Uterus (tissue), 4 donors: ENCODE measurements at places on chromosomes 5 and 9.

DNA sequence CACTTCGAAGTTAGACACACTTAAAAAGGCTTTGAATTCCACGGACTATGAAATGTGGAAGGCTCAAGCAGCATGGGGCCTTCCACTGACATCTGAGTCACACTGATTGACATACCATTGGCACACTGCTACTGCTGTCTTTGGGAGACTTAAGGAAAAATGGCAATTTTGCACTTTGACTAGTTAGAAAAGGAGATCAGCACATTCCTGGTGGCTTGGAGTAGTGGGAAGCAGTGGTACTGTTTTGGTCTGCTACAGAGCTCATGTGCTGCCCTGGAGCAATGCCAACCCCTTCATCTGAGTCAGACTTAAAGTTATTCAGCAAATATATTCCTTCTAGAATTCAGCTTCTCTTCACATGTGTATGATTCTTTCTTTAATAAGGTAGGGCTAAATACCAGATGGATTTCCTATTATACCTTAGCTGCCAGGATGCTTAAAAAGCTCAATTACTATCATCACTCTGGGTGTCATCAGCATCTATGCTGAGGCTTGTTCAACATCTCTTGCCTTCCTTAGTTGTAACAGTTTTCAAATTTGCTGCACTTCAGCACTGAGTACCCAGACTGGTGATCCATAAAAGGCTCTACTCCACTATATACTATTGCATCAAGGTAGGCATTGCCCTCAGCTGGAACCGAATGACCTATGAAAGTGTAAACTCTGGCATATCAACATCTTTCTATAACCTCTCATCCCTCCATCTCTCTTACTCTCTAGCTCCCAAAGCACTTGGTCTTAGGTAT is 42.3 kb upstream of the MOCS2 start:
- DNase-seq, result no peak

- DNase-seq, result no peak
Measured at GRCh38 chr5:117143406-117143805, 568.8 kb upstream of the SEMA6A start.

DNA sequence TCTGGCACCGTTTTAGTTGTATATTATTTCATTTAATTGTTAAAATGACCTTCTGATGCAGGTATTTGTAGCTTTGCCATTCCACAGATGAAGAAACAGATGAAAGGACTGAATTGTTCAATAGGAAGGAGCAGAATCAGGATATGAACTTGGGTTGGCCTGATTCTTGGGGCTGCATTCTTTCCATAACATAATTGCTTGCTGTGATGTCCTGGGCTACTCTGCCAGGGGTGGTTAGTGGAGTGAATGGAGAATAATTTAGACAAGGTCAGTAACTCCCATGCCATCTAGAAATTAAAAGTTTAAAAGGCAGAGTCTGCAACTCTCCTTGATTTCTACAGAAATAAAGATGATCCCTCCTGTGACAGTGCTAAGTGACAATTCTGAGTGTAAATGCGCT is 15.9 kb downstream of the TLR4 start:
- no peak for DNase-seq

GRCh38 chr5:33482335-33482734 is 41.6 kb downstream of the TARS1 start:
- no peak for DNase-seq

GRCh38 chr9:40914772-40915659 is 213.5 kb downstream of the FOXD4L6 start:
- DNase-seq, result no peak

- DNase-seq, result no peak
Measured at GRCh38 chr9:27566118-27566517, 7.2 kb downstream of the C9orf72 start.

DNA sequence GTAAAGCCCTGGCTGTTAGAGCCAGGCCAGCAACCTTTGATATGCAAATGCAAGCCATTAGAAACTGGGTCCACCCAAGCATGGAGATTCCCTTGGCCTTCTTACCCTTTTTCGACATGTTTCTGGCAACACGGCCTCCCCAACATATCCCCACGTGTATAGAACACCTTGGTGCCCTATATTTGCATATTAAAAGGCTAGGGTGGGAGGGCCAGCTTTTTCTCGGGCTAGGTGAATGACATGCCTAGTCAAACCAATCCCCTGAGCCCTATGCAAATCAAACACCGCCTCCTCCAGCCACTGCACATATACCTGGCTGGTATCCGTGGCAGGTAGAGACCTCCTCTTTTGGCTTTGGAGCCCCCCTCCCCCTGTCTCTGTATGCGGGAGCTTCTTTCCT is 55.6 kb upstream of the ZFR start:
- DNase-seq, result no peak

DNA sequence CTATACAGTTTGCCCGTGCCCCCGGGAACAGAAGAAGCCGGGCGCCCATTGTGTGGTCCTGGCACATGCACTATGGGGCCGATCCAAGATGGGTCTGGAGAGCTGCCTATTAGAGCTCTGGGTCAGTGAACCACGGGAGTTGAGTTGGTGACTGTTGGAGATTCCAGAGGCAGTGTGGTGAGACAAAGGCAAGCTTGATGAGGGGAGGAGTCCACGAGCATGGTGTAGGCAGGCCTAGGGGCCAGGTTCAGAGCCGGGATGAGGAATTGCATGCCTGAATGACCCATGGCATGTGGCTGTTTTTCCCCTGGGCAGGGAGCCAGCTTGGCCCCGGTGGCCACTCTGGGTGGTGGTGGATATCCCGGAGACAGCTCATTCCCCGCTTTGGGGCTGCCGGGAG is 84.4 kb upstream of the STC2 start:
- DNase-seq, result no peak

- no peak for DNase-seq
Measured at GRCh38 chr5:76021936-76022584, 61.1 kb upstream of the SV2C start.

GRCh38 chr5:103862398-103862797 is 299.8 kb upstream of the NUDT12 start:
- DNase-seq, result no peak

DNA sequence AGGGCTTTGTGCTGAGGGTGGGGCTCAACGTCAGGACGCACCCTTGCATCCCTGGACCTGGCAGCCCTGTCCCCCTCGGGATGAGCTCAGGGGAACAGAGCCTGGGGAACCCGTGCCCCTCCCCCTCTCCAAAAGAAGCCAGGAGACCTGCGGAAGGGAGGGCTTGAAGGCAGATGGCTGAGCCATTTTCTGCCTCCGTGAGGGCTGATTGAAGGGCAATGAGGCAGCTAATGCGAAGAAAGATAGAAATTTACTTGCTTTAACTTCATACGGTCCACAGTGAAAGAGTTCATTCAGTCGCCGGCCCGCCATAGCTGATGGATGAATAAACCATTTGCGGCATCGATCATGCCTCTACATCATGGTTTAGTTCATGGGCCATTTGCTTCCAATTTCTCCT is 28.8 kb downstream of the ASS1 start:
- DNase-seq, result no peak

GRCh38 chr5:93184041-93184440 is 397.0 kb downstream of the NR2F1-AS1 start:
- DNase-seq, result no peak

GRCh38 chr9:129310666-129311350 is 132.7 kb upstream of the IER5L start:
- DNase-seq, result no peak

GRCh38 chr5:129696636-129697035 is 51.3 kb upstream of the MINAR2 start:
- DNase-seq, result no peak

GRCh38 chr9:134358026-134358661 is 31.9 kb downstream of the RXRA start:
- no peak for DNase-seq

- no peak for DNase-seq
Measured at GRCh38 chr9:91784673-91785446, 165.2 kb downstream of the ROR2 start.

- no peak for DNase-seq
Measured at GRCh38 chr9:114580609-114581193, 6.9 kb upstream of the ATP6V1G1 start.

GRCh38 chr5:170355601-170356098 is 33.5 kb downstream of the KCNMB1 start:
- DNase-seq, result no peak

DNA sequence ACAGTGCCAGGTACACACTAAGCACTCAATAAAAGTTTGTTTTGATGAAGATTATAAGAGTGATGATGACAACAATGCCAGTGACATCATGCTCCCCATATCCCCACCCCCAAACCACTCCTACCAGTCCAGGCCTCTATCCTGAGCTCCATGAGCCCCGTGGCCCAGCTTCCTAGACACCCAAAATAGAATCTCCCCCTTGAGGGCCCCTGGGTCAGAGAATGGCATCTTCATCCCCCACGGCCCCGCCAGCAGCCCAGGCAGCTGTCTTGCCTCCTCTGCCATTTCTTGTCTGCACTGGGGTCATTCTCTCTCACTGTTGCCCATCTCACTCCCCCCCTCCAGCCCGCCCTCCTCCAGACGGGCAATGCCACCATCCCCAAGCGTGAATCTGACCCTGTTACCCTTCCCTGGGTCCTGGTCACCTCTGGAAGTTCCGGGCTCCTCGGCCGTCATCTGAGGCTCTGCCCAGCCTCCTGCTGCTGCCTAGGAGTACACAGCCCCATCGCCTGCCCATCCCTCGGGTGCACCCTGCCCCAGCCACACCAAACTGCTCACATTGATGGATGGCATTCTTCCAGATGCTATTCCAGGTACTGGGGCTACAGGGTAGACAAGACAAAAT is 76.8 kb upstream of the LMX1B start:
- DNase-seq, result no peak

- no peak for DNase-seq
Measured at GRCh38 chr5:961711-962240, 46.8 kb upstream of the NKD2 start.

DNA sequence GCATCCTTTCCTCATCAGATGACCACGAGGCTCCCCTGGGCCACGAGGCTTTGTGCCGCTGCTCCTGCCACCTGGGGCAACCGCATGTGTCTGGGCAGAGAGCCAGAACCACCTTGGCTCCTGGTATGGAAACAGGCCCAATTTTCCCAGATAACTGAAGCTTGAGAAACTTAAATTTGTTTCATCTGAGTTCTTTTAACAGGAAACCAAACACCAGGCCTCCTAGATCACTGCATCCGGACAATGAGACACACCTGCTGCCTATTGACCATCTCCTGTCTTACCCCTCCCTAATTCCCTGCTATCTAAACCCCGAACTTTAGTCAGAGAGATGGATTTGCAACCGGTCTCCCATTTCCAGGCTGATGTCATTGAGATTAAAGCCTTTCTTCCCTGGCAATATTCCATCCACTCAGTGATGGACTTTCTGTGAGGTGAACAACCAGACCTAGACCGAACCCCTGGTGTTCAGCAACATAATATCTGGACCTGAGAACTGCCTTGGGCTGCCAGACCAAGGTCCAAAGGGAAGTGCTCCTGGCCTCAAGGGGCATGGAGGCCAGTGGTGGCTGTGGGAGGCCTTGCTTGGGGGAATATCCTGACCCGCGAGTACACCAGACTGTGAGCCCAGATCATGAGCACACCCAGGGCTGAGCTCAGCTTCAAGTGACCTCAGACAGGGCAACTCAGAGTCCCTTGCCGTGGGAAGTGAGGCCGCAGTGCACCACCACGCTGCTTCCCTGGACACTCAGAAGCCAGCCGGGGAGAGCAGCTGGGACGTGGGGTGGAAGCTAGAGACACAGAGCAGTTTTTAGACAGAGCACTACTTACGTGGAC is 199.7 kb downstream of the HSPA4 start:
- no peak for DNase-seq

DNA sequence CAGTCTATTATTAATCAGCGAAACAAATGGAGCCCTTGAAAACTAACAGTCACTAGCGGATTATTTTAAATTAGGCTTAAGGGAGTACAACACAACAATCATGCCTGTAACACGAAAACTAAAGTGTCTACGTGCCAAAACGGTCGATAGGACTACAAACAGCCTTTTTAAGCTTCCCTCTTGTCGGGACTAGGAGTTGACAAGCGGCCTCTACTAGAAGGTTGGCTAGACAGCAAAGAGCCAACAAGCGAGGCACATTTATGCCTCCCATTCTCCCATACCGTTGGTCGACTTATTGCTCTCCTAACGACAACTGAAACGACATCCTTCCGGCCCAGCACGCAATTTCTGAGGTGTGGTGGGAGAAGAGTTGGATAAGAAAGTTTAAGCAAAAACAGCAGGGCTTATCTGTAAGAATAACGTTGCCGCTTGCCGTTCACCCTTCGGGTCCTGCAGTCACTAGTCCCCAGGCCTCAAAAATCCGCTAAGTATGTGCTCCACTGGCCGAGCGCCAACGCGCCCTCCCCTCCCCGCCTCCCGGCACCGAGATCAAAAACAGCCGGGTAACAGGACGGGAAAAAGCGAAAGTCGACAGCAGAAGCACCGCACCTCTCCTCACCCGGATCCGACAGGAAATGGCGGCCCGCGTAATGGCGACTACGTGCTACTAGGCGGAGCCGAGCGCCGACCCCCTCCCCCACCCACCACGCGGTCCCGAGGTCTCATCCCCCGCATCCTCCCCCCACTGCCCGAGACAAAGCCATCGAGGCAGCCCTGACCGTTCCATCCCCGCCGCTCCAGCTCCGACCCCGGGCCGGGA is 813 bp downstream of the HNRNPK start:
- peak; percentile 82 for DNase-seq

DNA sequence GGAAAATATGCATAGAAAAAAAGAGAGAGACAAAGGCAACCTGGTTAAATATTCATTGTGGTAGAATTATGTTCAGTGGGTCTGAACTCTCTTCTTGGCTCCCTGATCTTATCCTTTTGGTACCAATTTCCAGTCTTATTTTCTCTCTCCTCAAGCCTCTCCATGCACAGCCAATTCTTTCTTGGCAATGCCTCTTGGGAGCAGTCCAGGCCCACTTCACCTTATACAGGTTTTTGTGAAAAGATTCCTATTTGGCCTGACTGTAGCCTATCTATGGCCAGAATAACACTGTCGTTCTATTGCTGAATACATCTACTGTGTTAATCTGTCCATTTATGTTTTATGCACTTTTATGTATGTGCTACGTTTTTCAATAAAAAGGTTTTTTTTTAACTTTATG is 2.7 kb downstream of the ELOVL7 start:
- DNase-seq, result no peak

- DNase-seq, result no peak
Measured at GRCh38 chr5:15831408-15831807, 331.4 kb downstream of the FBXL7 start.

DNA sequence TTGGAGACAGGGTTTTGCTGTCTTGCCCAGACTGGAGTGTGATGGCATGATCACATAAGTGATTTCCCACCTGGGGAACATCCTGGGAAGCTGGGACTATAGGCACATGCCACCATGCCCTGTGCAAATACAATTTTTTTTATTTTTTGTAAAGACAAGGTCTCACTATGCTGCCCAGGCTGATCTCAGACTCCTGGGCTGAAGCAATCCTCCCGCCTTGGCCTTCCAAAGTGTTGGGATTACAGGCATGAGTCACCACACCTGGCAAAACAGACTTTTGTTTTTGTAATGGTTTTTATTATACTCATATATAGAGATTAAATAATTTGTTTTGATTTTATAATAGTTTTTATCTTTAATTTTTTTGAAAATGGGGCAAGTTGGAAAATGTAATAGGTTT is 14.7 kb downstream of the DNAJC25 start:
- DNase-seq, result peak; percentile 31

DNA sequence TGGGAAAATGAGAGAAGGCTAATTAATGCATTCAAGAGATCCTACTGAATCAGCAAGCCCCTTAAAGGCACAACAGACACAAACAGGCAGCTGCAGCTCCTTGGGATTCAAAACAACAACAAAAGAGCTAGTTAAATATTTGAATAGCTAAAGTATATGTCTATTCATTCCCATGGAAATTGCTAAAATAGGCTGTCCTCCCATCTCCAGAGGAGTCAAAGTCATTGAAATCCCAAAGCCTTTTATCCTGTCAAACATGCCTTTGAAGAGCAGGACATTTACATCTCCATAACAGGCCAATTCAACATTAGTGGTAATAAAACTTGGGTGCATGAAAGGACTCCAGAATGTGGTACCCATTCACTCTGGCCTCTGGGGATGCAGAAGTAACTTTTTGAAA is 177.4 kb downstream of the NTRK2 start:
- DNase-seq, result no peak
